ENCODE measurements at places on chromosomes 11 and 22. TPM values are rescaled to one million over a fixed set of nuclear protein-coding genes. Genes with fewer than 3 reads are reported as not detected.

Gene OR4P4
- total RNA-seq = not detected

Gene SLC17A6
- not detected for total RNA-seq

Gene OR51B5
- 0.29 TPM for total RNA-seq

Gene SCGB1C1
- total RNA-seq = not detected

Gene GAB4
- total RNA-seq = not detected

Gene MS4A15
- not detected for total RNA-seq

Gene FAM89B
- 11.8 TPM for total RNA-seq
